ENCODE measurements at places on chromosomes 12 and 14.

GRCh38 chr14:104877806-104878550 lies 12.9 kb downstream of the CEP170B start:
- no peak for DNase-seq

GRCh38 chr14:68367536-68367935 lies 425.3 kb downstream of the ZFP36L1 start:
- DNase-seq = no peak

DNA sequence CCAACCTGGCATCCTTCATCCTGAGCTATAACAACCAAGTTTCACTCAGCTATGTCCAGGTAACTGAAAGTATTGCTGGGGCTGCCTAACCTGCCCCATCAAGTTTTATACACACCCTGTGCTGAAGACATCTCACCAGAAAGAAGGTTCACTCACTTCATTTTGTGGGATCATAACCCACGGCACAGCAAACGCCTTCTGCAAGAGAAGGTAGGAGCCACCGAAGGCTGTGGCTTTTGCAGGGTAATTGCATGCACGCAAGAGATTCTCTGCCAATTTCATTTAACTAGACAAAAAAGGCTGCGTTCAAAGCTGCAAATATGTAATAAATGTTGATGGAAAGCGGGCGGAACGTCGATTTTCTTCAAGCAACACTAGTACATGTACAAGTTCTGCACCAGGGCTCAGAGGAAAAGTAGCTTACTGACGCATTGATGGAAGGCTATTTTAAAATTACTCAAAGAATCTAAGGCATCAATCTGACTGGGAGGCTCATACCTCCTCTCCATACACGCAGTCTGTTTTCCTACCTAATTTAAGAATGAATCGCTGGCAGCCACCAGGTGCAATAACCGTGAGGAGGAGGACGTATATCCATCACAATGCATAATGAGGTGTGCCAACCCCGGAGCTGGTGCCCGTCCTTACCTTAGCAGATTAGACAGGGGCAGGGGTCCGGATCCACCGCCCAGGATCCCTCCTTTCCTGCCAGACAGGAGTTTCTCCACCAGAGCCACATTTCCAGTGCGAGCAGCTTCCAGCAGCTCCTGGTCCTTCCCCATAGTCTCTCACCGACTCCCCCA lies 1.1 kb downstream of the ANKS1B start:
- no peak for DNase-seq

DNA sequence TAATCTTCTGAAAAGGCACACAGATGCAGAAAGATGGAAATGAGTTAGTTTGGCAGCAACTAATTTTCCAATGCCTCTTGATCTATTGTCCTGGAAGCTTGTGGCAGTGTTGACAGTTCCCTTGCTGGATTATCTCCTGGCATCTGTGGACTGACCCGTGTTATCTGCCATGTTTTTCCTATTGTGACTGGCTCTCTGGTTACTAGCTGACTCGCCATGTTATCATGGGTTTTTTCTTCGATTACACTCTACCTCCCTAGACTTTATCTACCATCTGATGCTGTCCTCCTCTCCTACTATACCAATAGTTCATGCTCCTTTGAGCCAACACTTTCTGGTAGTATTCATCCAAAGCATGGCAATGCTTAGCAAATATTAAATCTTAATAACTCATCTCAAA lies 63.3 kb upstream of the FLRT2 start:
- no peak for DNase-seq

- DNase-seq = no peak
Observed at GRCh38 chr14:79825046-79825521, 386.2 kb downstream of the DIO2 start.

GRCh38 chr12:47984331-47984801 lies 19.9 kb downstream of the COL2A1 start:
- DNase-seq = no peak

GRCh38 chr14:59507063-59507751 lies 22.9 kb downstream of the JKAMP start:
- peak; percentile 12 for DNase-seq

DNA sequence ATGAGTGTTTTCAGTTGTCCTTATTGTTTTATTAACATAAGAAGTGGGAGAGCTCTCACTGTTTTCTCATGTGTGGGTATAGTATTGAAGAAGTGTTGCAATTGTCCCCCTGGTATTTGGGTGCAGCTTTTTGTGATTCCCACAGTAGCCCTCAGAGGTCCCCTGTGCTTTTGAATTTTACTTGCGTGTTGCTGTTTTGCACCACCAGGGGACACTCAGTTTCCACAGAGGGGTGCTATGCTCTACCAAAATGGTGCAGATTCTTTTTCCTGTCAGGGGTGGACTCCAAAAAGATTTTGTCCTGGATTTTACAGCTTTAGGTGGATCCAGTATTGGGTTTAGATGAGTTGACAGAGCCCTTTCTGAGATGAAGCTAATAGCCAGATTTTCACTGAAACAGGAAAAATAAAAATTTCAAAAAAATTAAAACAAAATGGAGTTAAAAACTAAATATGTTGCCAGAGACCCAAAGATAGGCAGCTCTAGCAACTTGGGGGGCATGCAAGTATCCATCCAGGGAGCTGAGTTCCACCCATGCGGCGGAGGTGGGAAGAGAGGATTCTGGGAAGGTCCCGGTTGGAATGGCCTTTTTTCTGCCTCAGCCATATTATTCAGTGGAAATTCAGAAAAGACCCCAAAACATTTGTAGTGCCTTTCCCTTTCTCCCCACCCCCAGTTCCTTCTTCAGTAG lies 50.2 kb downstream of the TTLL5 start:
- no peak for DNase-seq

- no peak for DNase-seq
Observed at GRCh38 chr12:91778938-91779400, 366.7 kb downstream of the BTG1 start.

GRCh38 chr12:7747246-7747645 lies at the start of gene CLEC4C:
CLEC4C (minus strand) TSS chr12:7747375; CDS start chr12:7747348, 27 bp downstream.
- DNase-seq = no peak

GRCh38 chr12:85923767-85924331 lies 49.8 kb downstream of the NTS start:
- no peak for DNase-seq

DNA sequence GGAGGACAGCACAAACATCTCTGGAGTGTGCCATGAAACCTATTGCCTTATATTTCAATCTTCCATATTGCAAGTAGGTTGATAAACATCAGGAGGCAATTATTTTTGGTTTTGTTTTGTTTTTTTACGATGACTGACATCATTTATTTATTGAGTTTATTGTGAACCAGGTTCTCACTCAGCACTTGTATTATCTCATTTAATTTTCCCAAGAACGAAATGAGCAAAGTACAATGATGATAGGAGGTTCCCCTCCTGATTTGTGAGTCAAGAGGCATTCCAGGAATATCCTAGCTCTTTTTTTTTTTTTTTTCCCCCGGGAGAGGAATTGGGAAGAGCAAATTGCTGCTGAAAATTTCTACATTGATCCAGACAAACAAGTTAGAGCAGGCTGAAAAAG lies 4.7 kb downstream of the SOCS2 start:
- no peak for DNase-seq

GRCh38 chr14:98685725-98686124 lies 586.3 kb downstream of the BCL11B start:
- DNase-seq = no peak

DNA sequence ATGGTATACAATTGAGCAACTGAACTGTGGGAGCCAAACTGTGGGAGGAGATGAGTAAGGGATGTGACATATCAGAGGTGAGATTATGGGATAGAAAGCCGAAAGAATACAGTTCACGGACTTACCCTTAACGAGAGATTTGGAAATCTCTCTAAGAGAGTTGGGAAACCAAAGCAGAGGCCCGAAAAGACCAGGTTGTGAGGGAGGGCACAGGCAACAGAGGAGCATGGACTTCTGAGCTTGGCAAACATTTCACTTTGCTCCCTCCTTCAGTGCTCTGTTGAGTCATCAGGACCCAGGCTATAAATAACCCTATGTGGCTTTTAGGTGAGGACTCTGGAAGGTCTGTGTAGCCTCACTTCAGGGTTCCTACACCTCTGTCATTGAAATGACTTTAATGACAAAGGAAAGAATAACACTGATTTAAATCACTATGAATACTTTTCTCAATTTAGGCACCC lies 120.6 kb downstream of the TGFB3 start:
- DNase-seq = no peak

- DNase-seq = no peak
Observed at GRCh38 chr12:57905812-57906475, 35.4 kb upstream of the ATP23 start.

- no peak for DNase-seq
Observed at GRCh38 chr12:91123236-91123916, 12.1 kb upstream of the LUM start.

DNA sequence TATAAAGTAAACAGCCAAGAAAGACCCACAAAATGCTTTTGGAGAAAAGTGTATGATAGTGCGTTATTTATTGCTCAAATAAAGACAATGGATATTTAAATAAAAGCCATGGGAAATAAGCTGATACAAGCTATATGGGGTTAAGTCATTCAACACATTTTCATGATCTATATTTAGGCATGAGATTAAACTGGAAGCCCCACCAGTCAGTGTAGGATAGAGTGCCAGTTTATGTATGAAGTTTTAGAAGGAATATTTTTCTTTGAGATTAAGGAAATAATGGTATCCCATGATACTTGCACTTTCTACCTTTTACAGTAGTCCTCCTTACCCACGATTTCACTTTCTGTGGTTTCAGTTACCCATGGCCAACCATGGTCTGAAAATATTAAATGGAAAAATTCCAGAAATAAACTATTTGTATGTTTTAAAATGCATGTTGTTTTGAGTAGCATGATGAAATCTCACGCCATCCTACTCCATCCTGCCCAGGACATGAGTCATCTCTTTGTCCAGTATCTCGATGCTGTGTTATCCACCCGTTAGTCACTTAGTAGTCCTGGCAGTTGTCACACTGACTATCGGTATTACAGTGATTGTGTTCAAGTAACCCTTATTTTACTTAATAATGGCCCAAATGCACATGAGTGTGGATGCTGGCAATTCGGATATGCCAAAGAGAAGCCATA lies 22.3 kb downstream of the SYT1 start:
- no peak for DNase-seq

All from stimulated activated CD8-positive, alpha-beta memory T cell treated with anti-CD3 and anti-CD28 coated beads, Interleukin-7, amount 100 ng/mL, for 1 hour (primary cell).